ENCODE measurements at places on chromosomes 4 and X.

DNA sequence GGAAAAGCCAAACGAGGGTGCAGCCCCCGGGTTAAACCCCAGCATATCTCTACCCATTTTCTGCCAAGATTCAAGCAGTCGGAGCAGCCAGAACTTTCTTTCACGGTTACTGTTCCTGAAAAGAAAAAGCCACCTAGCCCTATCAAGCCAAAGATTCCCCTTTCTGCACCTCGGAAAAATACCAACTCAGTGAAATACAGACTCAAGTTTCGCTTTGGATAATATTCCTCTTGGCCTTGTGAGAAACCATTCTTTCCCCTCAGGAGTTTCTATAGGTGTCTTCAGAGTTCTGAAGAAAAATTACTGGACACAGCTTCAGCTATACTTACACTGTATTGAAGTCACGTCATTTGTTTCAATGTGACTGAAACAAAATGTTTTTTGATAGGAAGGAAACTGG lies 20.0 kb downstream of the FGF5 start:
- no peak for DNase-seq

DNA sequence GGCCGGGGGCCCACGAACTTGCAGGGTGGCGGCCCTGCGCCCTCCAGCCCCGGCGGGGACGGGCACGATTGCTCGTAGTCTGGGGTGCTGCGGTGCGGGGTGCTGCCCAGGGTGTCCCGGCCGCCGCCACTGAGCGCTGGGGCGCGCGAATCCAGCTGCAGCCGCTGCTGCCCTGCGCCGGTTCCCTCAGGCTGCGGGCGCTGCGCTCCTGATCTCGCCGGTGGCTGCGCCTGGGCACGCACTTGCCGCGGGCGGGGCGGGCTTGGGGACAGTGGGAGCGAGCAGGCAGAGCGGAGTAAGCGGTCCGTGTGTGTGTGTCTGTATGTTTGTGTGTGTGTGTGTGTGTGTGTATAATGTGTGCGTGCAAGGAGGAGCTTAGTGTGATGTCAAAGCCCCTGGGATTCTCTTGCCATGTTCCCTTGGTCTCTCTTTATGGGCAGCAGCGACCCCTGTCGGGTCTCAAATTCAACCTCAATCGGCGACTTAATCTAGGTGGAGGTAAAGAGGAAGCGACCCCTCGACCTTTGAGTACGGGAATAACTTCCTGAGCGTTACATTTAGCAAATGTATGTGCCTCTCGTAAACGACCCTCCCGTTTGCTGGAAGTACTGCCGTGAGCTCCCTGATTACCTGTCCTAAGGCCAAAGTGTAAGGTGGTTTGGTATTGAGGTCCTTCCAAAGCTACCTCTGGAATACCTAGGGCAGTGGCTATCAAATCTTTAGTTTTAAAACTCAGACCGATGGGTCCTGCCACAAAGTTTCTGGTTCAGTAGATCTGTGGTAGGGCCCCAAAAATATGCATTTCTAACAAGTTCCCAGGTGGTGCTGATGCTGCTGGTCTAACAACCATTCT lies at the start of gene RNF150:
Gene RNF150 (minus strand): TSS at position 324 of the 853 bp plus-strand sequence.
- DNase-seq = peak; percentile 29

DNA sequence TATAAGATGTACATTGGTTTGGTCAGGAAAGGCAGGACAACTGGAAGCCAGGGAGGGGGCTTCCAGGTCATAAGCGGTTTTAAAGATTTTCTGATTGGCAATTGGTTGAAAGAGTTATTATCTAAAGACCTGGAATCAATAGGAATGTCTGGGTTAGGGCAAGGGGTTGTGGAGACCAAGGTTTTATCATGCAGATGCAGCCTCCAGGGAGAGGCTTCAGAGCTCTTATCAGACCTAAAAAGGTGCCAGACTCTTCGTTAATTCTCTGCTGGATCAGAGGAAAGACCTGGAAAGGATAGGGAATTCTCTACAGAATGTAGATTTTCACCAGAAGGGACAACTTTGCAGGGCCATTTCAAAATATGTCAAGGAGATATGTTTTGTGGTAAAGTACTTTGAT lies 62.8 kb downstream of the BEX3 start:
- no peak for DNase-seq

GRCh38 chr4:176755613-176756012 lies 37.1 kb downstream of the VEGFC start:
- DNase-seq = no peak

- no peak for DNase-seq
Measured at GRCh38 chr4:119053245-119053644, 82.4 kb upstream of the MYOZ2 start.

DNA sequence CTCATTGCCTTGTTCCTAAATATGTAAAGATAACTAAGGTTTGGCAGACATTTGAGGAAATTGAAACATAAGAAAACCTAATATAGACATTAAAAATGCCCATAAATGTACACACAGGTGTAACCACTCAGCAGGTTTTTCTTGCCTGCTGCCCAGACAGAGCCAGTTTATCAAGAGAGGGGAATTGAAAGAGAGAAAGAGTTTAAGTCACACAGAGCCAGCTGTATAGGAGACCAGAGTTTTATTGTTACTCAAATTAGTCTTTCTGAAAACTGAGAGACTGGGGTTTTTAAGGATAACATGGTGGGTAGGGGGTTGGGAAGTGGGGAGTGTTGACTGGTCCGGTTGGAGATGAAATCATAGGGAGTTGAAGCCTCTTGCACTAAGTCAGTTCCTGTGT lies 119.0 kb downstream of the CFAP299 start:
- DNase-seq = no peak

DNA sequence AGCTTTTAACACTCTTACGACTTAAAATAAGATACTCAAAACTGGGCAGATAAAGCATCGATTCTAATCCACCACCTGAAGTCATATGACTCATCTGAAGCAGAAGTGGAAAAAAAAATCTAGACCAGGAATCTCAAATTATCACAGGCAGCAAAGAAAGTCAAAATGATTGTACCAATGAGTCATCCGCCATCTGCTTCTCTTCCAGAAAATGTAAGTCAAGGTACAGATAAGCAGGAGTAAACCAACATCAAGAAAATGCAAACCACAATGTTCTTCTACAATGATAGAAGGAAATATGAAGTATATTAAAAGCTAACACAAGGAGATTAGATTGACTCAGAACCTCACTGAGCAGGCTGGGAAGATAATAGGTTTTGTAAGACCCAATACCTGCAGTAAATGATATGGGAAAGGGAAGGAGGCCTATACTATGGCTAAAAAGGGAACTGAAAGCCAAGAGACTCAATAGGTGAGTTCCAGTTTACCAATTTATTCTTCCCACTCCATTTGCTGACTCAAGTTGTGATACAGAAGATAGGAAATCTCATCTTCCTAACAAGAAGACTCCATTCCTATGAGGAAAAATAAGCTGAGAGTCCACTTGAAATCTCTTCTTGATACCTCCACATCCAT lies 88.4 kb upstream of the TET2 start:
- DNase-seq = no peak

GRCh38 chr4:109615742-109616141 lies 55.7 kb downstream of the MCUB start:
- DNase-seq = no peak

- no peak for DNase-seq
Measured at GRCh38 chrX:42973321-42973720, 195.4 kb upstream of the PPP1R2C start.

- no peak for DNase-seq
Measured at GRCh38 chr4:73868206-73869129, 725 bp upstream of the CXCL1 start.

GRCh38 chr4:141078871-141079270 lies 54.4 kb downstream of the RNF150 start:
- DNase-seq = no peak

GRCh38 chr4:24423670-24424069 lies 160.7 kb downstream of the DHX15 start:
- DNase-seq = no peak

DNA sequence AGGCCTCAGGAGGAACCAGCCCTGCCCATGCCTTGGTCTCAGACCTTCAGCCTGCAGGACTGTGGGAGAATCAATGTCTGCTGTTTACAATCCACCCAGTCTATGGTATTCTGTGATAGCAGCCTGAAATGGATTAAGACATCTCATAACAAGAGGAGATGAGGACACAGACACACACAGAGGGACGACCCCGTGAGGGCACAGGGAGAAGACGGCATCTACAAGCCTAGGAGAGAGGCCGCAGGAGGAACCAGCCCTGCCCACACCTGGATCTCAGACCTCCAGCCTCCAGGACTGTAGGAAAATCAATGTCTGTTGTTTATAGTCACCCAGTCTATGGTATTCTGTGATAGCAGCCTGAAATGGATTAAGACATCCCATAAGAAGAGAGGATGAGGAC lies 3.3 kb downstream of the SLC25A6 start:
- no peak for DNase-seq

DNA sequence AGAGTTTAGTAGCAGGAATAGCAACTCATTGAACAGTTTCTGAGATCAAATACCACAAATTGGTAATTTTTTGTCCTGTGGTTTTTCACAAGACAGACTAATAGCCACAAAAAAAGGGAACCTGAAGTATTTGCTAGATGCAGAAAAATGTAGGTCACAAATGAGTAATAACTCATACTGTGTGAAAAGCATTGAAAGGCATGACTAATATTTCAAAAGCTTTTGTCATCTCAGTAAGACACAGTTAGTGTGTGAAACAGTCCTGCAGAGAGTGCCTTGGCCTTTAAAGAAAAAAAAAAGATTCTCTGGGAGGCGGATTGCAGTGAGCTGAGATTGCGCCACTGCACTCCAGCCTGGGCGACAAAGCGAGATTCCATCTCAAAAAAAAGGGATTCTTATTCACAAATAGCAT lies 31.4 kb upstream of the SLC25A31 start:
- DNase-seq = no peak

- no peak for DNase-seq
Measured at GRCh38 chrX:44891642-44892041, 18.7 kb downstream of the KDM6A start.

DNA sequence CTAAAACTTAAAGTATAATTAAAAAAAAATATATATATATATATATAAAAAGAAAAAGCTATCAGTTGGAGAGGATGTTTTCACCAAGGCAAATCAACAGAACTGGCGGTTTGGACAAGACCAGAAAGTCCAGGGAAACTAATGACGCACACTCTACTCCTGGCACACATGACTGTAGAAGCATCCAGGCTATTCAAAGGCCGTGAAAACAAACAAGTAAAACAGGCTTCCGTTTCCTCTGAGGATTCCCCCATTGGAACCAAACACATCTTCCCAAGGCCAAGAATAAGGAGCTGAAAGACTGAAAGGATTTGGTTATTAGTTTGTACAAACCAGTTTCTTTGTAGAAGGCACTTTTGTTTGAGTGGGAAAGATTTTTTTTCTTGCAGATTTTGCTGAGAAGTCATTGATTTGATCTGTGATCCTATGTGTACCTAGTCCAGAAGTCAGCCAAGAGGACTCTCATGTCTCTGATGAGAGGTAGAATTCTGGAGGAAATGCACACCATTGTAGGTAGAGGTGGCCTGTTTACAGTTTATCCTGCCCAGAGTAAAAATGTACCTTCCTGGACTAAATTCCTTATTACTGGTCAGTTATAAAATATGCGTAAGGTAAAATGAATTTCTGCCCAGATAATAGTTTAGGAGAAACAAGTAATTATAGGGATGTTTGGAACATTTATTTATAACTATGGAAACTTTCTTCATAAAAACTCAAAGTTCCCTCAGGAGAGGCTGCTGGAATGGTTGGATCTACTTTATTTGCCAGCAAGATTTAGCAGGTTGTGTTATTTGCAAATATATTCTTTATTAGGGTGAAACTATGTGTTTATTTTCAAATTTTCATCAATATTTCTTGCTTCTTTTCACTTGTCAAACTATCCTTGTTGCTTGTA lies 66.5 kb downstream of the DMP1 start:
- peak; percentile 65 for DNase-seq

GRCh38 chr4:152112887-152113286 lies 352.1 kb upstream of the GATB start:
- DNase-seq = peak; percentile 27

GRCh38 chr4:176789955-176790354 lies 2.8 kb downstream of the VEGFC start:
- no peak for DNase-seq

- no peak for DNase-seq
Measured at GRCh38 chr4:41199788-41200187, 14.6 kb downstream of the APBB2 start.

DNA sequence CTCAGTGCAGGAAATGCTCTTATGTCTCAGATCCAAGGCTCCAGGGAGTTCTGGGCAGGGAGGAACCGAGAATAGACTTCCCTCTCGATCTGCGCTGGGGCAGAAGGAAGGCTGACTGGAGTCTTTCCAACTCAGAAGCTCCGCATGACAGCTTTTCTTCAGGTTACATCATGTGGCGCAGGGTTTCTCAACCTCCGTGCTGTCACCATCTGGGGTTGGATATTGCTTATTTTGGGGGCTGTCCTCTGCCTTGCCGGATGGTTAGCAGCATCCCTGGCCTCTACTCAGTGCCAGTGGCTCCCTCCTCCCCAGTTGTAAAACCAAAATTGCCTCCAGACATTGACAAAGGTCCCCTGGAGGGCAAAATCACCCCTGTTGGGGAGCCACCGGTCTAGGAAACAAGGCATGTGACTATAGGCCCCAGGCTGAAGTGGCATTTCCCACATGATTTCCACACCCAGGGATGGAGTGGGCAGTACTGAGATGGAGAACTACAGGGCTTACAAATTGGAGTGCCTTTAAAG lies 21.4 kb downstream of the REELD1 start:
- DNase-seq = no peak

- DNase-seq = no peak
Measured at GRCh38 chrX:29478336-29479069, 736.9 kb upstream of the MAGEB2 start.

DNA sequence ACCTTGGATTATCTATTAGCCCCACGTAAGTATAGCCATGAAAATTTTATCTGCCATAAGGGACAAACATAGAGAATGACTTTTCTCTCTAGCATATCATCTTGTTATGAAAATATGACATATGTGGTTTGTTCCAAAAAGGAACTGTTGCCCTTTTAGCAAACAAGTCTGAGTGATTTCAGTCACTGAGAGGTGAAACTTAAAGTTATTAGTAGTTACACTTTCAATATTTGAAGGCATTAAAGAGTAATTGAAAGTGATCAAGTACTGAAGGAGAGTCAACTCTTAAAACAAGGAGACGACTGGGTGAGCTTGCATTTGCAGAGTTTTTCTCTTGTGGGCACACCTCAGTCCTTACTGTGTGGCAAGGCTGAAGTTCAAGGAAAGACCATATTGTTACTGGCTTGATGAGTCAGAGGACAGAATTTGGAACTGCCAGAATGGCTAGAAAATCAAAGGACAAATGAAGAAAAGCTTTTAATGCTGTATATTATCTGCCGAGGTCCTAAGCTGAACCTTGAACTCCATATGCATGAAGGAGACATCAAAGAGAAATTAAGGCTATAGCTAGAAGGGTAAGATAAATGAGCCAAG lies 205.1 kb upstream of the EMCN start:
- DNase-seq = no peak

- DNase-seq = no peak
Measured at GRCh38 chrX:2521092-2521926, 20.5 kb upstream of the DHRSX start.

- DNase-seq = no peak
Measured at GRCh38 chr4:169136330-169136729, 126.3 kb upstream of the CBR4 start.

- DNase-seq = no peak
Measured at GRCh38 chrX:23930894-23931604, 23.2 kb downstream of the CXorf58 start.
